AML-193 (cell line): ENCODE measurements at places on chromosomes 3 and 15.
A peak's percentile ranks its signal among the peaks of the same experiment; 100 is the strongest.

DNA sequence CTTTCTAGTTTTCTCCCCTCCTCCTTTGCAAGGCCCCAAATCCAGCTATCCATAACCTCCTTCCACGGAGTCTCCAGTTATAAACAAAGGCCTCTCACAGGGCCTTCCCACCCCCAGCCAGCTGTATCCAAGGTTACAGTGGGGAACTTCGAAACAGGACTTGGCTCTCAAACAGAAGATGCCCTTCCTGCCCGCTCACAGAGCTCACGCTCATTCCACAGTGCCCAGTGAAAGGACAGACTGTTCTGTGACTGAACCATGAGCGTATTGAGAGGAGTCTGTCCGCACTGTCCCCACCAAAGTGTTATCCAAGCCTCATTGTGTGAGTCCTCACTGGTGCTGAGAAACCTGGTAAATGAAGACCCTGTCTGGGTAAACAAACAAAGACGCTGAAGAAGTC is 35.4 kb downstream of the ARHGAP31 start:
- no peak for DNase-seq

GRCh38 chr3:15295506-15295905 is 36.9 kb downstream of the SH3BP5 start:
- DNase-seq, result peak; percentile 99

- no peak for DNase-seq
Observed at GRCh38 chr3:118938183-118938961, 96.3 kb downstream of the IGSF11 start.

GRCh38 chr3:32274306-32274705 is 35.8 kb downstream of the CMTM8 start:
- DNase-seq, result no peak

DNA sequence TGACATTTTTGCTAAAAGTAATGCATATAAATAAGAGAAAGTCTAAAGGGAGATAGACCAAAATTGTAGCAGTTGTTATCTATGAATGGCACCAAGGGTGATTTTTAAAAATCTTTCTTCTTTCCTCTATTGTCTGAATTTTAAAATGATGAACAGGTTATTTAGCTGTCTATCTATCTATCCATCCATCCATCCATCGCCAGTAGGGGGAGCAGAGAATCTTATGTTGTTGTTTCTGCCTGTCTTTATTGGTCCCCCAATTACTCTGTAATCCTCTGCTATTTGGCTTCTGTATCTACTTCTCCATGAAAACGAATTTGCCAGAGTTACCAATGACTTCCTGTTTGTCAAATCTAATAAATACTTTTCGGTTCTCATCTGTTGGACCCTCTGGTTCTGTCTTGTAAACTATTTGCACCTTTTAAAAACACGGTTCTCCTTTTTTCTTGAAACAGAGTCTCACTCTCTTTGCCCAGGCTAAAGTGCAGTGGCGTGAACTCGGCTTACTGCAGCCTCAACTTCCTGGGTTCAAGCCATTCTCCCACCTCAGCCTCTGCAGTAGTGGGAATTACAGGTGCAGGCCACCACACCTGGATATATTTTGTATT is 86.0 kb downstream of the ECT2 start:
- DNase-seq, result peak; percentile 50

DNA sequence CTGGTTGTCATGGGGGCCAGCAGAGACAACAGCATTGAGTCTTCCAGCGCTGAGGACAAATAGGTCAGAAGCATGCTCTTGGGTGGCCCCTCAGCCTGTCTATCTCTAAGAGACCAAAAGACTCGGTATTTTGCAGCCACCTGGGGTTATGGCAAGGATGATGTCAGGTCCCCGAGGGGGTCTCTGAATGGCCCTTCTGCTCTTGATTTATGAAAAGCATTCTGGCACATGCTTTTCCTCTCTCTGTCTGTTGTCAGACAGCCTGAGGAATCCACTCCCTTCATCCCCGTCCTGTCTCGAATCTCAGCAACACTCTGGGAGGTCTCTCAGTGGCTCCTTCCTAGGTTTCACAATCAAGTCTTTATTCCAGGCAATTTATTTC is 156.6 kb upstream of the RGMA start:
- DNase-seq, result no peak

DNA sequence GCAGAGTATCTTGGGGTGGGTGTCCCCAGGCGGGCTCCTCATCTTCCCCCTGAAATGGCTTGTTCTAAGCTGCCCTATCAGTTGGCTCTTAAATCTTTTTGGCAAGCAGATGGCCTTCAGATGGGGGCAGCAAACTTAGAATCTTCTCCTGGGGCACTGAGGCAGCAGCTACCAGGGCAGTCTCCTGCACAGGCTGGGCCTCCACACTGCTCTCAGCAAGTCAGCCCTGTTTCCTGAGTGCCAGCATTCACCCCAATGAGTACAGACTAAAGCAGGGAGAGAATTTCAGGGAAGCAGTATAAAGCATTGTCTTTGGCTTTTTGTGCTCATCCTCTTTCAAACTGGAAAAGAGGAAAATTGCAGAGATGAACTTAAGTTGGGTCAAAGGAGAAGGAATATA is 51.1 kb upstream of the APEH start:
- DNase-seq, result no peak

- DNase-seq, result no peak
Observed at GRCh38 chr3:66473181-66473580, 27.6 kb downstream of the LRIG1 start.

DNA sequence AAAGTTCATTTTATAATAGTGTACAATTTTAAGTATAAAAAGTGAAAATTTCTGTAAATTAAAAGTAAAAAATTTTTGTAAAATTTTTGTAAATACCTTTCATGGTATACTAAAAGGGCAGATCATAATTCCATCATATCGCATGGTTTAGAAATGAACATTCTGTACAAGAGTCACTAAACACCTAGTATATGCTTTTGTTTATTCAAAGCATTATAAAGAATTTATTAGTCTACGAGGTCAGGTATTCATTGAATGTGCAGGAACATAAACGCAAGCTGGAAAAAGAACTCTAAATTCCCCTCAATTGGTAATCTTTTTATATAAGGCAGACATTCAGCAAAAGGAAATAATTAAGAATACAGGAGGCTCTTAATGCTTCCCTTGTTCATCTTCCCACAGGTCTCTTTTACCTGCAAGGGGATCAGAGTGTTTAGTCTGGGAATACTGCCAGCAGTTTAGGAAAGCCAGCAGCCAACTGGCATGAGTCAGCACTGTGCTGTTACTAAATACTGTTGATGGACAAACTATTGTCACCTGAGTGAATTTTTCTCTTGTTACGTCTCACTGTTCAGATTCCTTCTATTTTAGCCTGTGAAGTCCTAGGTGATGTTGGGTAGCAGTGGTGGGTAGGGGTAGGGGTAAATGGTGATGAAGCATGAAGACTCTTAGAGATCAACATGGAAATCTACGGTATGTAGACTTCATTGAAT is 70.1 kb downstream of the UQCC5 start:
- no peak for DNase-seq

GRCh38 chr15:90413411-90414379 is 25.7 kb downstream of the IQGAP1 start:
- DNase-seq, result no peak

- no peak for DNase-seq
Observed at GRCh38 chr3:127622772-127623576, 6.0 kb upstream of the PODXL2 start.

GRCh38 chr3:52402706-52403270 is 42.1 kb downstream of the SEMA3G start:
- no peak for DNase-seq

- no peak for DNase-seq
Observed at GRCh38 chr3:43866529-43867353, 176.0 kb downstream of the ABHD5 start.

DNA sequence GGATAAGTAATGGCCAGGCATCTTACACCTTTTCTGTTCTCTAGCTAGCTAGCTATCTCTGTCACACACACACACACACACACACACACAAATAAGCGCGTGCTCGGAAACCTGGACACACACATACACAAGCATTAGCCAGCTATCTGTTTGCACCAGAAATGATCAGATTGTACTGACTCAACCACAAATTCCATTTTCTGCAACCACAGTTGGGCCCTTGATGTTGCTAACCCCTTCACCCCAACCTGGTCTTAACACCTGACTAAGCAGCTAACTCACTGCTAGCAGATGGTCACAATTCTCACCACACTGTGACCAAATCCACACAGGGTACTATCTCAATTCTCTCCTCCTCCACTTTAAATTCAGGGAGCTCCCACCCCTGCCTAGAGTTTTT is 183.0 kb upstream of the THBS1 start:
- no peak for DNase-seq

- no peak for DNase-seq
Observed at GRCh38 chr3:64440498-64440897, 215.2 kb upstream of the PRICKLE2 start.

GRCh38 chr15:41936155-41936554 is 36.2 kb downstream of the EHD4 start:
- DNase-seq, result no peak

- no peak for DNase-seq
Observed at GRCh38 chr15:36940219-36940618, 160.1 kb downstream of the MEIS2 start.

DNA sequence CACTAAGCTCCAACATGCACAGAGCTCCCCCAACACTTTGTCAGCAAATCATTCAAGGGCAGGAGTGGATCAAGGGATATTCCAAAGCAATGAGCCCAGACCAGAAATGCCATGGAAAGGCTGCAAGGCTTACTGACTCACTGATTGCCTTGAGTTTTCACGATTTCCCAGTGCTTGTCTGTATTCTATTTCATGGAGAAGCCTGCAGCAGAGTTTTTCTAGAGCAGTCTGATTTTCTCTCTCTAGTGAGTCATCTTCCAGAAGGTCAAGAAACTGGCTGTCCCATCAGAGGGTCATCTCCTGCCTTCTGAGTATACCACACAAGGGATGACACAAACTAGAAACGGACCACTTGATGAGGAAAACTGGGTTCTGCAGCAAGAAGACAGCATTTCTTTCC is 16.5 kb downstream of the LMCD1 start:
- no peak for DNase-seq

DNA sequence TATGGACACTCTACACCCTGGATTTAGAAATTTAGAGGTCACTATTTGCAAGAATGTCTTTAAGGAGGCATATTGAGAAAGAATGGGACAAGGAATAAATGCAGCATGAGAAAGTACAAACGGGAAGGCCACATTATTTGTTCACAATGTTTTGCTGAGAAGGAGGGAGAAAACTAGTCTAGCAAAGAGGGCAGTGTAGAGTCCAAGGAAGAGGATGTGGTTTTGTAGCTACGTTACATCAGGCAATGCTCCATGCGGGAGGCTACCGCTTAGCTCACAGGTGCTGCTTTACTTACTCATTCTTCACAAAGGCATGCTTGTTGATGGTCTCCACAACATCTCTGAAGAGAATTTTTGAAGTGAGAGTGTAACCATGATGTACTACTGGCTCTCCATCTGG is 191.1 kb downstream of the PLCH1 start:
- DNase-seq, result peak; percentile 94

DNA sequence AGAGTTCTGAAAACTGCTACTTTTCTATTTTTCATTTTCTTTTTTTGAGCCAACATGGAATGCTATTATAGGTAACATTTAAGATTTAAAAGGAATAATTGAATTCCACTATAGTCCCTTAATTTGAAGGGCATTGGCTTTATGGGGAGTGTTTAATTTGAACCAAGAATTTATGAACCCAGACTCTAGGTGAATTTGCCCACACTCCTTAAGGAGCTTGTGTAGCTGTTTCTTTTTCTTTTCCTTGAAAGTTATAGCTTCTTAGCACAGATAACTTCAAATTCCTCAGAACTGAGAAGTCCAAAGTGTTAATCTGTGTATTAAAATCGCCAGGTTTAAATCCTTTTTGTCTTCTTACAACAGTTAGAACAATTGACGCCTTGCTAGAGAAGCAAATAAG is 4.7 kb upstream of the MEIS2 start:
- DNase-seq, result no peak

GRCh38 chr15:64681424-64682024 is 93.9 kb downstream of the RBPMS2 start:
- DNase-seq, result peak; percentile 34

DNA sequence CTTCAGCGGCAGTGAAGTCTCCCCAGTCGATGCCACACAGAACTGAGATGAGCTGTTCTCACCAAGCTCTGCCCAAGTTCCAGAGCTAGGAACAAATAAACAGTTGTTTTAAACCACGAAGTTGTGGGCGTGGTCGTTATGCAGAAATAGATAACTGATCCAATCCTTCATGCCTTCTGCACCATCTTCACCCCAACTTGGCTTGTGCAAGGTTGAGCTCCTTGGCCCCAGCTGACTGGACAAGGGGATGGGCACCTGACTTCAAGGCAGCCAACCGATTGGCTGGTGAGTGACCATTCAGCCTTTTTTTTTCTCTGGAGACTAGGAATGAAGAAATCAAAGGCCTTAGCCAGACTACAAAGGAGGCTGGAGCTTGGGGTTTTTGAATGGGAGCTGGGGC is 23.9 kb downstream of the LINGO1 start:
- no peak for DNase-seq

DNA sequence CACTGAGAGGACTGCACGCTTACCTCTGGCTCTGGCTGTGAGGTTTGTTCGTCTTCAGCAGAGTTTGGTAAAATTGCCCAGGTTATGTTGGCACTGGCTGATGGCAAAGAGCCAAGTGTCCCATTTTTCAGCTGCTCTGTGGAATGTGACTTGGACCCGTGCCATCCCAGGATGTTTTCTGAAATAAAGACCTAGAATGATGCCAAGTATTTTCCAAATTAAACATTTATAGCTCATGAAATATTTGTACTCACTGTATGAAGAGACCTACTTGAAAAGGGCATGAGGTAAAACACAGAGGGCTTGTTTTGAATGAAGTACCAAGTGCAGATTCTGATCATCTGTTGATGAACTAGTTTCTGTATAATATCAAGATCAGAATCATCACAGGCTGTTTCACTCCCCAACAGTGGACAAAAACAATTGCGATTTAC is 200.5 kb downstream of the STT3B start:
- no peak for DNase-seq

DNA sequence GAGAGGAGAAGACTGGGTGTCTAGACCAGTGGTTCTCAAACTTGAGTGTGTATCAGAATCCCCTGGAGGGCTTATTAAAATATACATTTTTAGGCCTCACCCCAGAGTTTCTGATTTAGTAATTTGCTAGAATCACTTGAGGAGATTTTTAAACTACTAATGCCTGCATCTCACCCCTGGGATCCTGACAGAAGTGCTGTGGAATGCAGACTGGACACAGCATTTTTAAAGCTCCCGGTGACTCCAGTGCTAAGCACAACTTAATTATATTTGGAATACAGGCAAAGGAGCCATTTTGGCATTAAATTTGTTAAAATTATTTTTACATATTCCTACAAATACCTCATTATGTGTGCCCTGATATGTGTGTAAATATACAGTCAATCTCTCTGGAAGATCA is 26.7 kb upstream of the COL6A6 start:
- no peak for DNase-seq

GRCh38 chr3:153349108-153349499 is 187.1 kb downstream of the RAP2B start:
- peak; percentile 45 for DNase-seq

- DNase-seq, result no peak
Observed at GRCh38 chr3:3082234-3082924, 27.8 kb downstream of the IL5RA start.

DNA sequence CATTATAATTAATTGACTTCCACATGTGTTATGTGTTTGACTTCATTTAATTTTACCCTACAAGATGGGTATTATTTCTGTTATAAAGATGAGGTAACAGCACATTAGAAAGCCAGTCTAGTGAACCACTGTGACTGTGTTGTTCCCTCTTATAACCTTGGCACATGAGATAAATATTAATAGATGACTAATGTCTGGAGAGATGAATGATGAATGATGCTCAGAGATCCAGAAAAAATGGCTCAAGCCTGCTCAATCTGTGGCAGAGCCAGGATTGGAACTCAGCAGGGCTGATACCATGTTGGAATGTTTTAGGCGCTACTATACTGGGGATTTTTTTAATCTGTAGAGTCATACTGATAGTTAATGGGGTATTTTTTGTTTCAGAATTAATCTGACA is 118.8 kb upstream of the PTX3 start:
- no peak for DNase-seq
